ENCODE measurements at places on chromosomes 1 and 21. TPM values are rescaled to one million over a fixed set of nuclear protein-coding genes. Genes with fewer than 3 reads are reported as not detected.

Gene DIO1
- not detected for total RNA-seq

Gene PDE9A
- 1.9 TPM for total RNA-seq

Gene COL16A1
- 87.7 TPM for total RNA-seq

Gene PLA2G2F
- total RNA-seq: not detected

Gene CD1D
- 3.1 TPM for total RNA-seq

Gene NEK7
- 40.3 TPM for total RNA-seq

Gene FCER1A
- not detected for total RNA-seq

Gene PLEKHA6
- total RNA-seq: 2.1 TPM

Gene SPRR2E
- 3.7 TPM for total RNA-seq

Gene NT5C1A
- not detected for total RNA-seq

Gene IL24
- total RNA-seq: 0.13 TPM

Gene VHLL
- 0.77 TPM for total RNA-seq

Gene ADAR
- 44.5 TPM for total RNA-seq

Gene HSD3B1
- not detected for total RNA-seq

Gene AVPR1B
- not detected for total RNA-seq

Gene UTS2
- 0.26 TPM for total RNA-seq

Gene CLCNKB
- under 0.01 TPM for total RNA-seq

Gene BRINP2
- total RNA-seq: not detected

GRCh38 chr1:198860371-198860770, 221.5 kb downstream of the PTPRC start:
- DNase-seq: no peak

DNA sequence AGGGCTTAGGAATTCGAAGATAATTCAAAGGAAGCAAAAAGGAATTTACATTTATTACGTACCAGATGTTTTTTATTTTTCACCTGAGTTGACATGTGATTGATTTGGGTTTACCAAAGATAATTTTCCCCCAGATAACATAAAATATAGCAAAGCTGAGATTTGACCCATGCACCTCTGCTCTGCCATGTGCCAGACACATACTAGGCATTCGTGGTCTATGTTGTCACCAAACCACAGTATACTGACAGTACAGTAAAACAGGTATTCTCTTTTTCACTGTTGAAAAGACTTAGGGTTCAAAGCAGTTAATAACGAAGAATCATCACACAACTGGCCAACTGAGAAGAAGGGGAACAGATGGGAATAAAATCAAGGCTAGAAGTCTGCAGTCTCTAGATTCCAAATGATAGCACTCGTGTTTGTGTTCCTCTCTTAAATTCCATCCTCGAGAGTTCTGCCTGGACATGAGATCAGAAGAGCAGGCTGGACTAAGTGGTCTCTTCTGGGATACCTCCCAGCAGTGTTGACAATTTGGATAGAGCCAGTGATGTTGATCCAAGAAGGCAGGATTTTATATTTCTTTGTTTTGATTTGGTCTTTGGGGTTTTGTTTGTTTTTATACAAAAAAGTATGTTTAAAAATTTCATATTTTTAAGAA, 85.3 kb upstream of the RAVER2 start:
- no peak for DNase-seq

DNA sequence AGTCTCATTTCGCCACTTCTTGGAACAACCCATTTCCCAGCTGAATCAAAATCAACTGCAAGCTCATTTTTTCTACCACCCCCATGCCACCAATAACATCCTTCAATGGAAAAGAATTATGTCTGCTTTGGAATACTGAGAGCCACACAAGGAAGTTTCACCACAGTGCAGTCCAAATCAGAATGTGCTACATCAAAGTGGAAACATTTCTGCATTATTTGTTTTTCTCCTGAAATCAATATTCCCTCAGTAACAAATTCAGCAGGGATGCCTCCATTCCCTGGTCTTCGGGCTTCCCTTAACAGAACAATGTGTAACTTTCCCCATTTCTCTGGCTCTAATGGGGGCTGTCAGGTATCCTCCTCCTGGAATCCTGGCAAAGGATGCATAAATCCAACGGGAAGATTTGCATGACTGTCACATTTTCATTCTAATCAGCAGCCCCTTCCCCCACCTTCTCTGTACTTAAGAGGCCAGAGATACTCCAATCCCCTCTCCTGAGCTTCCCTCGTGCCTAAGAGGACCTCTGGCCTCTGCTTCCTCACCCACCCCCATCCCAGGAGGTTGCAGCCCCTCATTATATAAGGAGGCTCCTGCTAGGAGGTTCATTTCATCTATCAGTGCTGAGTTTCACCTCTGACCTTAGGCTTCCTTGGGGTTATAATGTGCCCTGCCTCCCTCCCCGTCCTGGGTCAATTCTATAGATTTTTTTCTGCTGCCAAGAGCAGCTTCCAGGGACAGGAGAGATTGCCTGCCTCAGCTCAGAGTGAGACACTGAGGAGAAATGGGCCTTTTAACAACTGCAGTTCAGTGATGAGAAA, 201.1 kb downstream of the OMA1 start:
- no peak for DNase-seq

- peak; percentile 97 for DNase-seq
Observed at GRCh38 chr1:171267391-171267790, 19.1 kb downstream of the FMO1 start.

GRCh38 chr1:222817529-222817928, 2.7 kb downstream of the DISP1 start:
- peak; percentile 95 for DNase-seq

DNA sequence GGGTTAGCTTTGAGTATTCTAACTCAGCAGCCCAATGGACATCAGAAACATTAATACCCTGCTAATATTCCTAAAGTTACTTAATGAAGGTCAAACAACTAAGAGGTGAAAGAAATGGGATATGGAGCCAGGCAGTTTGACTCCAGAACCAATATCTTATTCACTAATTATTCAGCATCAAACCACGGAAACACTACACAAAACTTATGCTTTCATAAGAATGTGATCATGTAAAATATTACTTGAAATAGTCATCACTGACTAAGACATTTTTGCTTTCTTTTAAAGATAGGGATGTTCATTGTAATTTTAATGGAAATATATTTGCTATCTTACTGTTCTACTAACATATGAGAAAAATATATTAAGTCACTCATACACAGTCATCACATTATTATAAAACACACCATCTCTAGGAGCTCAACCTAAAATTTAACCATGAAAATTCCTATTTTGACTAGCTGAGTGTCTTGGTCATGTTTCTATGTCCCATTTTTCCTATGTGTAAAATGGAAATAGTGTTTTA, 240.9 kb downstream of the KCTD3 start:
- no peak for DNase-seq

DNA sequence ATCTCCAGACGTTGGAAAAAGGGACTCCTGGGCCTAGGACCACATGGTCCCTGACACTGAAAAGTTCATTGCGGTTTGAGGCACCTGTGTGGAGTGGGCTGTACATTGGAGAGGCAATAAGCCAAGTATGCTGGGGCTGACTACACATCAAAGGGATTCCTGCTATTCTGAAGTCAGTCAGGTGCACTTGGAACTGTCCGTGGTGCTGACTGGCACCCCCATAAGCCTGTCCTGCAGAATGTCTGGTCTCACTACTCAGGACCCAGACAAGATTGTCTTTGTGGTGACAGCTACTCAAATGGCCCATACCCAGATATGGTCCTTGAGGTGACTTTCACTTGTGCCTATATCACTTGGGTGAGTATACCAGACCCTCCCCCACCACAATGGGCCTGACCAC, 150.6 kb downstream of the RWDD3 start:
- peak; percentile 5 for DNase-seq

- DNase-seq: no peak
Observed at GRCh38 chr1:223133306-223133823, 9.7 kb downstream of the TLR5 start.

DNA sequence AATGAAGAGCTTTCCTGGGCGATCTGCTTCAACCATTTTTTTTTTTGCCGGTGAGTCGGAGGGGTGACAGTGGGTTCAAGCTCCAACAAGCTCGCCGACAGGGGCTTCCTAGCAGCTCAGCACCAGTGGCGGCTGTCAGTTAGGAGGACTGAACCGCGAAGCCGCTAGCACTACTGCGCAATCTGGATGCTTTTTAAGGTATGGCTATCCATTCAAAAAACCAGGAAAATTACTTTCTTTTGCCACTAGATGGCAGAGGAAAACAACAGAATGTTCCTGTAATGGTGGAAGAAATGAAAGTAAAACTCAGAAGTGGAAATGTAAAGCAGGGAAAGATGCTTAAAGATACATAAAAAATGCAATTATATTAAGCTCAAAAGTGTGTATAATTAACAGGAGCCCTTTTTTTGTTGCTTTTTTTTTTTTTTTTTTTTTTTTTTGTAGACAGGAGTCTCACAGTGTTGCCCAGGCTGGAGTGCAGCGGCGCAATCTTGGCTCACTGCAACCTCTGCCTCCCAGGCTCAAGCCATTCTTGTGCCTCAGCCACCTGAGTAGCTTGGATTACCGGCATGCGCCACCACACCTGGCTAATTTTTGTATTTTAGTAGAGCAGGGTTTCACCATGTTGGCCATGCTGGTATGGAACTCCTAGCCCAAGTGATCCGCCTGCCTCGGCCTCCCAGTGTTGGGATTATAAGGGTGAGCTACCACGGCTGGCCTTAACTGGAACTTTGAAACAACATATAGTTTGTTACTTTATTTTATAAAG, 8.5 kb downstream of the KYAT3 start:
- DNase-seq: peak; percentile 68

DNA sequence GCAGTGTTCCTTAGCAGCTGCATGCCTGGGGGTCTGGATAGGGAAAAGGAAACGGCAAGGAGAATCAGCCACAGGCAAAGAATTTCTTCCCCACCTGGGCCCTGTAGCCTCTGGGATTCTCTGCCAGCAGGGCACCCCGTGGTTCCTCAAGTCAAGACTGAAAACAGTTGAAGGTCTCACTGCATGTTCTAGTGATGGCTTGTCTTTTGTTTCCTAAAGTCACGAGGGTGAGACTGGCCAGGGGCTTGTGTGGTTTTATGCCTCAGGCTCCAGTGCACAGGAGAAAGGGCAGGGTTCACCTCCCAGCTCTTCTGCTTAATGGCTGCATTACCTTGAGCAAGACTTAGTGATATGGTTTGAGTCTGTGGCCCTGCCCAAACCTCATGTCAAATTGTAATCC, 53.2 kb upstream of the B3GALT5 start:
- no peak for DNase-seq

- no peak for DNase-seq
Observed at GRCh38 chr1:115669886-115670285, 28.1 kb downstream of the VANGL1 start.

- DNase-seq: no peak
Observed at GRCh38 chr1:154901591-154901990, 31.5 kb upstream of the KCNN3 start.

GRCh38 chr1:42924851-42925760, 33.6 kb downstream of the SLC2A1 start:
- peak; percentile 68 for DNase-seq

DNA sequence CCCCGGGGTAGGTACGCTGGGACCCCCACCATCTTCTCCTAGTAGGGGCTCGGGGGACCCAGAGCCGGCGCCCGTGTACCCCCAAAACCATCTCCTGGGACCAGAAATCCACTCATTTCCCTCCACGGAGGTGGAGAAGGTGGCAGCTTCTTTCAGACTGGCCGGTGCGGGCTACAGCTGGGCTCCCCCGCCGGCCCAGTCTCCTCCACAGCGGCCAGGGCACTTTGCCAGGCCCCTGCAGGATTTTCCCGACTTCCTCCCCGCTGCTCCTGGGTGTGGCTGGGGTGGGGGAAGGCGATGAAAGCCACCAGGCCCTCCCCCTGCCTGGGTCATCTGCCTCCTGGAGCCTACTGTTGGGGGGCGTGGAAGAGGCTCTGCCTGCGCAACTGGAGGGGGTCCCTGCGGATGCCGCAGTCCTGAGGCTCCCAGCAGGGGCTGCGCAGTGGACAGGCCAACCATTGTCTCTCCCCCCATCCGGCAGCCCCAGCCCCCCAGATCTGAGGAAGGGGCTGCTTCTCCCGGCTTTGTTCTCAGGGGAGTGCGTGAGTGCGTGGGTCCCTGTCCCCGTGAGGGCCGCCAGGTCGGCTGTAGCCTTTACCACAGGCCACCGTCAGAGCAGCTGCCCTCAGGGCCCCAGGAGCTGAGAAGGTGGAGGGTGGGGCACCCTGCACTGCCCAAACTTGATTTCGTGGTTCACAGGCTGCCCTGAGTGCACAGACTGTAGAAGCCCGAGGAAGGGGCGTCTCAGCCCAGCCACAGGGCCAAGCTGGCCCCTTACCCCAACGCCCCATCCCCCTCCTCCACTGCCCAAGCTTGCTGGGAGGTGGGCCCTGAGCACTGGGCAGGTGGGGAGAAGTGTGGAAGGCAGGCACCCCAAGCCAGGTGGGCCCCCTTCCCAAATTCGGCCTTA, 1.3 kb downstream of the AGRN start:
- DNase-seq: peak; percentile 58

- no peak for DNase-seq
Observed at GRCh38 chr1:220028346-220028895, 17.9 kb downstream of the EPRS1 start.

- DNase-seq: peak; percentile 43
Observed at GRCh38 chr1:181503171-181503810, 20.0 kb downstream of the CACNA1E start.

DNA sequence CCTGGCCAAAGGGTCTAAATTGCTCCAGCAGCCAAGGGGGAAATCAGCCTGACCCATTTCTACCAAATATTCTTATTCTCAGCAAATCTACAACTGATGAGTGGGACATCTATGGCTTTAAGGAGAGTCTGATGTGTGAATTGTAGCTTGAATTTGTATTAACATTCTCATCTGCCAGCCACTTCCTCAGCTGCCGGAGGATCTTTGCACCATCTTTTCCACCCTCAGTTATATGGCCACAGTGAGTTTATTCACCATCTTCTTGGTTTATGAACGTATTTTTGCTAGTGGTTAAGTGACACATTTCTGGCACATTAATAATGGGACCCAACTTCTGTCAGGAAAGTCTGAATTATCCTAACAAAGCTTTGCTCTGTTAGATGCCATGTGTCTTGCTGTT, 69.6 kb downstream of the COLGALT2 start:
- DNase-seq: no peak

DNA sequence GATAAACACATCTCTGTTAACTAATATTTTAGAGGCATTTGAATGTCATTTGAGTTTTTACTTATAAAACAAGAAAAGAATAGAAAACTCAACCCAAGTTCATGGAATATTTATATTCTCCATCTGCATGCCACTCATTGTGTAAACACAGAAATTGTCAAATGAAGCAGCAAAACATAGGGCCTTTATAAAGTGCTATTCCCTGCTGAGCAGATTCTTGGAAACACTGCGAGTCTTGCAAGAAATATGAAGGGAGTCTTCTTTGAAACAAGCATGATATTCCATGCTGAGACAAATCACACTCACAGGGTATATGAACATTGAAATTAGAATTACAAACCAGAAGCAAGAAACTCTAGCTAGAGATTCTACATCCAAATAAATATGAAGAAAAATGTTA, 655.8 kb downstream of the BRINP3 start:
- DNase-seq: no peak

GRCh38 chr1:87754139-87754538, 425.5 kb downstream of the LMO4 start:
- no peak for DNase-seq

DNA sequence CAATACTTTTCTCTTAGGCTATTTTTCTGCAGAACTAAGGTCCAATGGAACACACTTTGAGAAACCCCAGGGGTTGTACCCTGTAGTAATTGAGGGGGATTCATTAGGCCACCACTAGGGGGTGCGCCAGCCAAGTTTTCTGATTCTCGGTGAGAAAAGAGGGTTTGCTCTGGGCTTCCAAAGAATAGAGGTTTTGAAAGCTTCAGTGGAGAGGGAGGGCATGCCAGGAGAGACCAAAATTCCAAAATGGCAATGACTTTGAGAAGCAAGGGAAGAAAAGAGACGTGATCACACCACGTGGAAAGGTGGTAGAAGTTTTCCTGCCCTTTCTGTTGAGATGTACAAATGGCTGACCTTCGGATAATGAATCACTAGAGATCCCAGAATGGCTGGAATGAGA, 323.3 kb downstream of the RPS6KC1 start:
- DNase-seq: peak; percentile 26

- DNase-seq: peak; percentile 32
Observed at GRCh38 chr1:155277902-155278688, 832 bp downstream of the HCN3 start.

All from bronchial epithelial cell (primary cell).